ENCODE measurements at places on chromosomes 13 and 19. TPM values are rescaled to one million over a fixed set of nuclear protein-coding genes. Genes with fewer than 3 reads are reported as not detected.

LENG9 gene
- 14.4 TPM for total RNA-seq

FFAR1 gene
- not detected for total RNA-seq

PDE4A gene
- 24.9 TPM for total RNA-seq

NKPD1 gene
- total RNA-seq, result 0.49 TPM

KCNRG gene
- total RNA-seq, result 0.54 TPM

ZNF433 gene
- total RNA-seq, result 7.0 TPM

ZNF296 gene
- total RNA-seq, result 1.8 TPM

DHRS12 gene
- total RNA-seq, result 13.3 TPM

WDR18 gene
- 6.8 TPM for total RNA-seq

EPSTI1 gene
- total RNA-seq, result 7.9 TPM

PCSK4 gene
- total RNA-seq, result 0.56 TPM

Measured in thoracic aorta (tissue), 2 donors.